ENCODE measurements at places on chromosomes 4 and X.

GRCh38 chr4:185624259-185624589, 88.9 kb upstream of the PDLIM3 start:
- DNase-seq, result no peak

DNA sequence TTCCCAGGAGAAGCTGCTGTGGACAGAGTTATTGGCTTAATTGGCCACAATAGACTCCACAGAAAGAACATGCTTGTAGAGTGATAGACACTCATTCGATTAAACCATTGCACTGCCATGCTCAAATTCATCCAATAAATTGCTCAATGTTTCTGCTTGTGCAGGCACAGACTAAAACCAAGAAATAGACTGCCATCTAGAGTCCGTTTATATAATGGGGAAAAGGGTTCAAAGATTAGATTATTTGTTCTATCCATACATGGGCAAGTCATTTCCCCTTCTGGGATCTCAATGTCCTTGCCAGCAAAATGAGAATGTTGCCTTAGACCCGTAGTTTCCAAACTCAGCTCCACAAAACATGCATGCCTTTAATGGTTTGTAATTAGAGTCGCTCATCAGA, 8.7 kb downstream of the SMIM10 start:
- no peak for DNase-seq

DNA sequence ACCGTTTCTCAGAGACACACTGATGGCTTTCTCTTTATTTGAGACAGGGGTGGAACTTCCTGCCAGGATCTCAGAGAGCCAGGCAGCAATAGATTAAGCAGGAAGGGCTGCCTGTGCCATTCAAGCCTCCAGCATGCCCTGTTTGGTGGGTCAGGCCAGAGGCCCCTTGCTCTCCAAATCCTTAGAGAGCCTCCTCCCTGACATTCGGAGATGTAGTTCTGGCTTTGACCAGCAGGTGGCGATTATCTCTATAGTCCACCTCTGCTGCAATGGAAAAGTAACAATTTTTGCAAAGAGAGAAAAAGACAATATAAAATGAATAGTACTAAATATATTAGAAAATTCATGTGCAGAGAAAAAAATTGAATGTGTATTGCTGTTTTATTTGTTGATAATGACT, 93.9 kb downstream of the NXF2B start:
- DNase-seq, result no peak

GRCh38 chr4:160034501-160034900, 931.6 kb downstream of the RAPGEF2 start:
- no peak for DNase-seq

- DNase-seq, result no peak
Measured at GRCh38 chr4:94453391-94453963, 1.7 kb downstream of the PDLIM5 start.

GRCh38 chr4:181599134-181599533, 644.1 kb upstream of the TENM3 start:
- DNase-seq, result no peak

GRCh38 chr4:152224223-152224622, 311.7 kb downstream of the FBXW7 start:
- no peak for DNase-seq

- DNase-seq, result no peak
Measured at GRCh38 chr4:3075652-3075981, 1.1 kb downstream of the HTT start.

DNA sequence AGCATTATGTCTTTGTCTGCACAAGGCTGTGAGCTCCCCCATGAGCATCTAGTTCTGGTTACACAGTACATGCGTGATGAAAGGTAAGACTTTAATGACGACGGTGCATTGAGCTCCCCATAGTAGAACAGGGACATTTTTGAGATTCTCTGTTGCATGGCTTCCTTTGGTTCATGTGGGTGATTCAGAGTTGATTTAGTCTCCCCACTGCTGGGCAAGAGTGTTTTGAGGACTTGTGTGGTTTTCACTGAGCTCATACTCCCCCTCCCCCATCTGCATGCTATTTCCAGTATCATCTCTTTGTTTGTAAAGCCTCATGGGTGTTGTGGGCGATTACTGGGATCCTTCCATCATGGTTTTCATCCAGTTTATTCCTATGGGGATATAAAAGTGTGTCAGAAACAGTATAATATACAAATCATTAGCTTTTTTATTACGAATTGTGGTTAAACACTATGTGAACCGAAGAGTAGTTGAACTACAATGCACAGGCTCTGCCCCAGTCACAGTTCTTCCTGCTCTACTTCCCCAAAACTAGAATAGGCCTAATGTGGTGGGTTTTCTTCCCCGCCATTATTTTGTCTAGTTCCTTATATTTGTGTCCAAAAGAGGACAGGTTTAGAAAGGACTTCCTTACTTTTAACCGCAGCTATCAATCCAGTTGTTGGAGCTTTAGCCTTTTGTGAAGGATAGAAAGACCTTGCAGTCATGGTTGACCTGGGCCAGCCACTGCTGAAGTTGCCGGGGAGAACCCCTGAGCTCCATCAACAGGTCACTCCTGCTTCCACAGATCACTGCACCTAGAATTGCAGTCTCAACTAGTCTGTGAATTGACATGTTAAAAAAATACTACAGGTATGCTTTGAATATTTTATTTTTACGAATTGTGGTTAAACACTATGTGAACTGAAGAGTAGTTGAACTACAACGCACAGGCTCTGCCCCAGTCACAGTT, 30.4 kb downstream of the KIT start:
- no peak for DNase-seq

DNA sequence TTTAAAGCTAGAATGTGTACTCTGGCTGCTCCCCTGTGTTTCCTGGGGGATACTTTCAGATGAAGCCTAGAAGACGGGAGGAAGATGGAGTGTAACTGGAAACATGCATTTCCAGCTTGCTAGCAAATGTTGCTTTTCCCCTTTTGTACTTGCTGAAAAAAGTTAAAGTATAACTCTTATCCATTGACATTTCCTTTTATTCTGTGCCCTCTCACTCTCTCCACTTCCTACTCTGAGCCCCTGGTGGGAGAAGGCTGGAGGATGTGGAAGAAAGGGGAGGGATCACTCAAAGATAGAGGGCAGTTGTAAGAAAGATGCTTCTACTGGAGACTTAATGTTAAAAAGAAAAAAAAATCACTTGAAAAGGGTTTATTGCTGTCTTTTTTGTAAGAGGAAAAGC, 396.5 kb downstream of the DTHD1 start:
- no peak for DNase-seq

GRCh38 chr4:55993994-55994663, 45.4 kb downstream of the CEP135 start:
- DNase-seq, result no peak

DNA sequence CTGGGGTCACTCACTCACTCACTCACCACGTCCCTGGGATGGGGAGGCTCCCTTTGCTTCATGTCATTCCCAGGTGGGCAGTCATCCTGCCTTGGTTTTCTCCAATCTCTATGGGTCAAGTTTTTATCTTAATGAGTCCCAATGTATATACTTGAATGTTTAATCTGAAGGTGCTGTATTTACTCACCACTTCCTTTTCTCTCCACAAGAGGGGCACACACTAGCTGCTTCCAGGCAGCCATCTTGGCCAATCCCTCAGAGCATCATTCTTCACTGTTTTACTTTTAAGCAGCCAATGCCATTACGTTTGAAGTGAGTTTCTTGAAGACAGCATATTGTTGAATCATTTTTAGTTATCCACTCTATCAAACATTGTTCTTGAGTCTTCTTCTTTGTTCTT, 153.4 kb upstream of the ARSJ start:
- DNase-seq, result no peak

DNA sequence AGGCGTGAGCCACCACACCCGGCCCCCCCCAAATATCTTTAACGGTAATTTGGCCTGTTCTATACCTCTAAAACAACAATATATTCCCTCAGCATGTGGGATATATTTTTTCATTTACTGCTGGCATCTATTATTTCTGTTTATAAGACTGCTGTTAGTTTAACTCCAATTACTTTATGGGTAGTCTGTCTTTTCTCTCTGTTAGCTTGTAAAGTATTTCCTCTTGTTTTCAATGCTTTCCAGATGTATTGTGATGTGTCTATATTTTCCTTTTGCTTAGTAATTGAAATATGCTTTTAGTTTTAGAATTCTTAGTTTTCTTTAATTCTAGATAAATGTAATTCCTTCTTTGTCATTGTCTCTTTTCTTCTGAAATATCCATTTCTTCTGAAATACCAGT, 445.8 kb downstream of the ANKRD50 start:
- no peak for DNase-seq

GRCh38 chr4:186920483-186920882, 196.8 kb upstream of the FAT1 start:
- DNase-seq, result no peak

DNA sequence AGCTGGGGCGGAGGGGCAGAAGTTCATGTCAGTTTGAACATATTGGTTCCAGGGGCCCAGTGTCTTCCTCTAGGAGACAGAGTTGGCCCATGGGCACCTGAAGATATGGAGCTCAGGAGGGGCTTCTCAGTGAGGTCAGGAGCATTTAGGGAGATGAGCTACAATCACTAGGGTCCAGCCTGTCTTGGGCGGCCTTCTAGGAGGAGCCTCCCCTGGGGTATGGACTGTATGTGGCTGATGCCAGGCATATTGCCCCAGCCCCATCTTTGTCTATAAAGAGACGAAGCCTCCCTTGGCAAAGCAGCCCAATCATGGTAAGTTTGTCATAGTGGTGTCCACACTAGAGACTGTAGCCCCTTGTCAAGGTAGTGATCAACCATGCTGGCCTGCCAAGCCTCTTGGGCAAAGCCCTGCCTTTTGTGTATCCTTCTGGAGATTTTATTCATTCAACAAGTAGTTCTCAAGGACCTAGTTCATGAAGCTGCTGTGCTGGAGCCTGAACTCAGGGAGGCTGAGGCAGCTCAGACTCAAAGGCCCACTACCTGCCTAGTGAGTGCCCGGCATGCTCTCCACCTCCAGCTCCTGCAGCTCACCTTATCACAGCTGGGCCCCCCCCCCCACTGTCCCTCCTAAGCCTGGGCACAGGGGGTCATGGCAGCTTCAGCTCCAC, 5.4 kb upstream of the CNGA2 start:
- DNase-seq, result no peak

- no peak for DNase-seq
Measured at GRCh38 chr4:108931926-108932325, 169.1 kb upstream of the ETNPPL start.

DNA sequence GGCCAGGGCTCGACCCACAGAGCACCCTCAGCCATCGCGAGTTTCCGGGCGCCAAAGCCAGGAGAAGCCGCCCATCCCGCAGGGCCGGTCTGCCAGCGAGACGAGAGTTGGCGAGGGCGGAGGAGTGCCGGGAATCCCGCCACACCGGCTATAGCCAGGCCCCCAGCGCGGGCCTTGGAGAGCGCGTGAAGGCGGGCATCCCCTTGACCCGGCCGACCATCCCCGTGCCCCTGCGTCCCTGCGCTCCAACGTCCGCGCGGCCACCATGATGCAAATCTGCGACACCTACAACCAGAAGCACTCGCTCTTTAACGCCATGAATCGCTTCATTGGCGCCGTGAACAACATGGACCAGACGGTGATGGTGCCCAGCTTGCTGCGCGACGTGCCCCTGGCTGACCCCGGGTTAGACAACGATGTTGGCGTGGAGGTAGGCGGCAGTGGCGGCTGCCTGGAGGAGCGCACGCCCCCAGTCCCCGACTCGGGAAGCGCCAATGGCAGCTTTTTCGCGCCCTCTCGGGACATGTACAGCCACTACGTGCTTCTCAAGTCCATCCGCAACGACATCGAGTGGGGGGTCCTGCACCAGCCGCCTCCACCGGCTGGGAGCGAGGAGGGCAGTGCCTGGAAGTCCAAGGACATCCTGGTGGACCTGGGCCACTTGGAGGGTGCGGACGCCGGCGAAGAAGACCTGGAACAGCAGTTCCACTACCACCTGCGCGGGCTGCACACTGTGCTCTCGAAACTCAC, 3.6 kb downstream of the MID1IP1 start:
- DNase-seq, result no peak

GRCh38 chrX:53715346-53715924, 28.9 kb upstream of the HUWE1 start:
- no peak for DNase-seq

- no peak for DNase-seq
Measured at GRCh38 chrX:112877771-112878173, 37.1 kb upstream of the AMOT start.

DNA sequence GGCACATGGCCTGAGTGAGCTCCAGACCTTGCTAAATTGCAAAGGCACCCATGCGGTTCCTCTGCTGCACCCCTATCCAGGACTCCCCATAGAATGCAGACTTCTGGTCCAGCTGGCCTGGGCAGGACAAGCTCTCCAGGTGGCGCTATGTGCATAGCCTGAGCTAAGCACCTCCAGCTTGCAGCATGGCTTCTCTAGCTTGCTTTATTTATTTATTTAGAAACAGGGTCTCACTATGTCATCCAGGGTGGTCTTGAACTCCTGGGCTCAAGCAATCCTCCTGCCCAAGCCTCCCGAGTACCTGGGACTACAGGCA, 5.5 kb upstream of the WFS1 start:
- no peak for DNase-seq

DNA sequence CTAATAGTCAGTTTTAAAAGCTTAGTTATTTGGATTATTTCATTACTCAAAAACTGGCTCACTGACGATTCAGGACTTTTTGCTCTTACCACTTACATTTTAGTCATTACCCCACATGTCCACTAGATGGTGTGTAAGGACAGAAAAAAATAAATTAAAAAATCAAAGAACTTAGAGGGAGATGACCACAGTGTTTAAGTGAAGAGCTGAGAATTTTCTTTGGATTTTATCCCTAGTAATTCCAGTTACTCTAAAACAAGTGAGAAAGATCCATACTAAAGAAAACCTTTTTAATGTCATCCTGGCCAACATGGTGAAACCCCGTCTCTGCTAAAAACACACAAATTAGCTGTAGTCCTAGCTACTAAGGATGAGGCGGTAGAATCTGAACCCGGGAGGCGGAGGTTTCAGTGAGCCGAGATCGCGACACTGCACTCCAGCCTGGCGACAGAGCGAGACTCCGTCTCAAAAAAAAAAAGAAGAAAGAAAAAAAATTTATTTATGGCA, 26.4 kb upstream of the TMPRSS11B start:
- DNase-seq, result no peak

- DNase-seq, result no peak
Measured at GRCh38 chrX:19865567-19866363, 21.6 kb downstream of the SH3KBP1 start.

DNA sequence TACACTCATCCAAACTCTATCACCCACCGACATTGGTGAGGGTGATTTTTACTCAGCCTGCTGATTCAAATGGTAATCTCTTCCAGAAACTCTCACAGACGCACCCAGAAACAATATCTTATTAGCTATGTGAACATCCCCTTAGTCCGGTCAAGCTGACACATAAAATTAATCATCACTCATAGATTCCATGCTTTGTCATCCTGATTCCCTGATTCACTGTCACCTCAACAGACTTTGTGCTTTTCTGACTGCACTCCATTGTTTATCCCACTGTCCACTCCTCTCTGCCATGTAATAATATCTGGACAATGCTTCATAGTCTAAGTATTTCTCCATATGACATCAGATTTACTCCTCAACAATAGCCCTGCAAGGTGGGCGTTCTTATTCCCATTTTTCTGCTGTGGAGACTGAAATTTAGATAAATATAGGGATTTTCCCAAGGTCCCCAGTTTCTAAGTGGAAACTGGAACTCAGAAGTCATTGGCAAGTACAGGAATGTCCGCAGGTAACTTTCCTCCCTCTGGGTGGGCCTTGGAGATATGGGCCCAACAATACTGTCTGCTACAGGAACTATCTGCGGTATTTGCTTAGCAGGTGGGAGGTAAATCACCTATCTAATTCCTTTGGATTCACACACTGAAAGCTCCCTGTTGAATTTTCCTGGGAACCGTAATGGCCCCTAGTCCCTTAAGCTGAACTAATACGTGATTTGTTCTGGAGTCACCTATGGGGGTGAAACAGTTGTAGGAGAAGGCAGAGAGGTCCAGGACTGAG, 228.6 kb upstream of the BCOR start:
- DNase-seq, result no peak

Measured in hypothalamus (tissue), 51 donors.